ENCODE measurements at places on chromosomes 12 and 14.

- DNase-seq = no peak
Observed at GRCh38 chr14:89144066-89144465, 273.0 kb downstream of the FOXN3 start.

GRCh38 chr12:88733008-88733407 lies 152.7 kb upstream of the KITLG start:
- no peak for DNase-seq

DNA sequence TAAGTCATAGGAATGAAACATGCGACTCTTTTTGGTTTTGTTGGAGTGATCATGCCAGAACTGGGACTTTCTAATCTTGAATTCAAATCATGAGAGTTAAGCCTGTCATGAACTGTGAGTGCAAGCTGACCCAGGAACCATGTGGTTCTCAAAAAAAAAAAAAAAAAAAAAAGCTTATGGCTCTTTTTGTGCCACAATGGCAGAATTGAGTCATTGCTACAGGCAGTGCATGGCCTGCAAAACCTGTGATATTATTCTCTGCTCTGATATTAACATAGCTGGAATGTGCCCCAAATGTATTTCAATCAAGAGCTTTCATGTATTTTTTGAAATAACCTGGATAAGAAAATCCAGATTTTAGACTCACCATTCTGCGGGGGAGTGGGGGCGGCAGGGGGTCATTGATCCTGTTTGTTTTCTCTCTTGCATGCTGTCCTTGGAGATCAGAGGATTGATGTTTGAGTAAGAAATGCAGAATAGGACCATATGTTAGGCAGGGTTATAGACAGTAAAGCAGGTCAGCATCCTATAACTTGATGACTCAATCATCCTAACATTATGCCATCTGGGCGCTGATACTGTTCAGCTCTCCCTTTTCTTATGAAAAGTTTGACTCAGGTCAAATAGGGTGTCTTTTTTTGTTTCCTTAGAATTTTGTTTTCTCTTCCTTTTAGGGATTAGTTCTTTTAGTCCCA lies 797.4 kb downstream of the DIO2 start:
- DNase-seq = no peak

- DNase-seq = no peak
Observed at GRCh38 chr12:27335364-27336281, 3.0 kb downstream of the BMAL2 start.

DNA sequence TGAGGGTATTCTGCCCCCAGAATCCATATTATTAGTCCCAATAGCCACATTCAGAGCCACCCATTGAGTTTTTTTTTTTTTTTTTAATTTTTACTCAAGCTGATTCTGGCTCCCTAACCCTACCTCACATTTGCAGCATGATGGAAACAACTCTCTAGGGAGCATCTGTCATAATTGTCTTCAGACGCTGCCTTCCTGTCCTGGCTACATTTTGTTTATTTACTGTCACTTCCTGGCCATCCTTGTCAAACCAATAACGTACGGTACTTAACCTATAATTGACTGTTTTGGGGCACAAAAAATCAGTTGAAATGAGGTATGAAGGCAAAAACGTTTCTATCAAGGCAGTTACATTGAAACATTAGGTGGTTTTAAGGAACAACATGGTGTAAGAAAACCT lies 2.1 kb downstream of the GLIPR1 start:
- DNase-seq = no peak

Data from stimulated activated CD8-positive, alpha-beta memory T cell treated with anti-CD3 and anti-CD28 coated beads, Interleukin-7, amount 100 ng/mL, for 1 hour (primary cell).